ENCODE measurements at places on chromosomes 7 and 10.
A peak's percentile ranks its signal among the peaks of the same experiment; 100 is the strongest.

GRCh38 chr10:6047847-6048246 is 14.3 kb downstream of the IL2RA start:
- DNase-seq = no peak

DNA sequence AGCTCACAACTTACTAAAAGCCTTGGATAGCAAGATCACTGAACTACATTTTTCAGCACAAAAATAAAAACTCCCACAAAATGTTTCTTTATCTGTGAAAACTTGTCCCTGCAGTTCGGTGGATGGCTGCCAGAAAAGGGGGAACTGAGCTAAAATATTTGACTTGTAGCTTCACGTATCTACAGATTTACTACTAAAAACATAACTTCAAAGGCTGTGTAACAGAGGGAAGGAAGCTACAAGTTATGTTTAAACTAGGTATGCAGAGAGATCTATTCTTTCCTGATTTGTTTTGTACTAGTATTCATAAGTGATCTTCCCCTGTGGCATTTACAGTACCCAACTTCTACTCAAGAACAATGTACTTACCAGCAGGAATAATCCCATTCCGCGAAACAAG is 25.1 kb downstream of the SGCE start:
- no peak for DNase-seq

DNA sequence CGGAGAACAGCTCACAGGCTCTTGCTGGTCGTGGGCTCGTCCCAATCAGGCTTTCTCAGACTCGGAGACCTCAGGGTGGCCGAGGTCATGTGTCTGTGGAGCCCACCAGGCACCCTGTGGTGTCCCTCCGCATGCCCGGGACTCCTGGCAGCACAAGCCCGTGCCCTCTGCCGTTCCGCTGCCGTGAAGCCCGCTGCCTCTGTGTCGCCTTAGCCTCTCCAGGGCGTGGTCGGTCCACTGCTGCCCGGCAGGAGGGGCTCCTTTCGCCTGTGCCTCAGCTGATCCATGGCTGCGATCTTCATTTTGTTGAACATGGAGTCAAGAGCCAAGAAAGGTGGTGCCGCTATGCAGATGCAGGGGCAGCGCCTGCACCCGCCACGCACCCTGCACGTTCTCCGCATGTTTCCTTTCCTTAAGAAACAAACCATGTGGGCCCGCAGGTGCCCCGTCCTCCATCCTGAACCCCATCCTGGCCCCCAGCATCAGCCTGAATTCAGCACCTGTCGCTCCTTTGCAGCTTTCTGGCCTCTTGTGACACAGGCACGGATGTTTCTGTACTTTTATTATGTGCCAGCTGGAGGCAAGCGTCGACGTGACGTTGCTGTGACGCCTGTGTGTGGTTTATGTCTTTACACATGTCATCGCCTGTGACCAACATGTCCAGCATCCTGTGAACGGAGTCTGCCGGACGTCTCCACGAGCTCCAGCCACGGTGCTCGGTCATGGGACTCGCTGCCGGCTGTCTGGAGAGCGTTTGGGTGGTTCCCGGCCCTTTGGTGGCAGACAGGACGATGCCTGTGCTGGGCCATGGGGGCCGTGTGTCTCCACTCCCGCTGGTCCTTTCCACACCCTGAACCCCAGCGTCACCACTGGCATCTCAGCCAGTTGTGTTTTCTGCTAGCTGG is 69.9 kb downstream of the NKX6-2 start:
- no peak for DNase-seq

GRCh38 chr10:30219971-30220751 is 128.9 kb downstream of the MTPAP start:
- peak; percentile 34 for DNase-seq

DNA sequence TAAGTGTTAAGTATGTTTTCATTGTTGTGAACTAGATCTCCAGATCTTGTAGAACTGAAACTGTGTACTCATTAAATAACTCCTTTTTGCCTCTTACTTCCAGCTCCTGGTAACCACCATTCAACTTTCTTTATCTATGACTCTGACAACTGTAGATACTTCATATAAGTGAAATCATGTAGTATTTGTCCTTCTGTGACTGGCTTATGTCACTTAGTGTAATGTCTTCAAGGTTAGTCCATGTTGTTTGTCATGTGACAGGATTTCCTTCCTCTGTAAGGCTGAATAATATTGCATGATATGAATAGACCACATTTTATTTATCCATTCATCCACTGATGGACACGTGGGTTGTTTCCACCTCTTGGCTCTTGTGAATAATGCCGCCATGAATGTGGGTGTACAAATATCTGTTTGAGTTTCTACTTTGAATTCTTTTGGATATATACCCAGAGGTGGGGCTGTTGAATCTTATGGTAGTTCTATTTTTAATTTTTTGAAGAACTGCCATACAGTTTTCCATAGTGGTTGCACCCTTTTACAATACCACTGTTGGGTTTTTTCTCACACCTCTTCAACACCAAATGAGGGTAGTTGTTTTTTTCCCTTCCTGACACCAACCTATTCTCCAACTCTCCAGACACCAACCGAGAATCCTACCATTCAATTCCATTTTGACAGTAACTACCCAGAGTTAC is 10.7 kb upstream of the FMC1 start:
- DNase-seq = no peak

DNA sequence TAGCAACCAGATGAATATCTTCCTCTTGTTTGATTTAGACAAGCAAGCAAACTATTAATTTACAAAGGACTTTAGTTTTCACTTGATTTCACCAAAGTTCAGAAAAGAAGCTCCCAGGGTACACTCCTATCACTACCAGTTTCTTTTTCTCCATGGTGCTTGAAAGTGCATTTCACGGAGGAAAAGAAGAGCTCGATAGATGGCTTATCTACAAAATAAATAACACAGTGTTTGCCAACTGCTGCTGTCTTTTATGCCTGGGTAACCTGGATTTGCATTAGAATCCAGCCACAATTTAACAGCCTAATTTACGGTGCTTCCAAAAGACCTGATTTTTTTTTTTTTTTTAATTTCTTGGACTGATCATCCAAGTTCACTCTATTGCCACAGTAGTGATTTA is 275.7 kb downstream of the GPR37 start:
- no peak for DNase-seq

GRCh38 chr7:155287284-155287935 is 10.3 kb upstream of the INSIG1 start:
- no peak for DNase-seq

DNA sequence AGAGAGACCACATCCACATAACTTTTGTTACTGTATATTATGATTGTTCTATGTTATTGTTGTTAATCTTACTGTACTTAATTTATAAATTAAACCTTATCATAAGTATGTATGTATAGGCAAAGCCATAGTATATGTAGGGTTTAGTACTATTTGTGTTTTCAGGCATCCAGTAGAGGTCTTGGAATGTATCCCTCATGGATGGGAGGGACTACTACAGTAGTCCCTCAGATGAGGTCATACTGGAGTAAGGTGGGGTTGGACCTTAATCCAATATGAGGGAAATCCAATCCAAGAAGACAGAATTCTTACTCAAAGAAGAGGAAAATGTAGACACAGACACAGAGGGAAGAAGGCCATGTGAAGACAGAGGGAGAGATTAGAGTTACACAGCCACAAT is 34.1 kb upstream of the MALRD1 start:
- DNase-seq = no peak

DNA sequence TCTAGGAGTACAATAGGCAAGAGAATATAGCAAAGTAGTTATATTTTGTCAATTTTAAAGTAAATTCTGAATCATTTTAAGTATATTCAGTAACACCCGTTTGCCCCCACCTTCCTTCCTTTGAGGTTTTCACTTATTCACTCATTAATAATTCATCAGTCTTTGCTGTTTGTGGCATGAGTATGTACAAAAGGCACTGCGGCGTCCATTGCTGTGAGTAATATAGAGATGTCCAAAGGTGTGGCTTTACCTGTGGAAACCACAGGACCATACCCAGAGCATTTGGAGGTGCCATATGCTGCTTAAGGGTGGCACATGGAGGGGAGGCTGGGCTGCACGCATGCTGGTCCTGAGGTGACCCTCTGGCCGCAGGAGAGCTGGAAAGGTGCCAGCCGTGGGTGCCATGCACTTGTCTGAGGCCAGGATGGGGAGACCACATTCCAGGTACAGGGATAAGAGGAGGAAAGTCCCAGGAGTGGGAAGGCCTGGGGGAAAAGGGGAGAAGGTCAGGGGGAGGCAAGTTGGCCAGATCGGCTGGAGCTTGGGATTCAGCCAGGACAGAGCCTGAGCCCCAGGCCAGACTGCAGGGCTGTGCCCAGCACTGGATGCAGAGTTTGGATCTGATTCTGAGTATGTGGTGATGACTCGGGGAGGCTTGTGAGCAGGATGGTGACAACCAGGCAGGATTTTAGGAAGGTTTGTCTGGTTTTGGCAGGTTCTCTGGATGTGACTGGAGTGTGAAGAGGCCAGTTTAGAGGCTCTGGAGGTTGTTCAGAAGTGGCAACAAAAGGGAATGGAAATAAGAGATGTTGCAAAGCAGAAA is 223.4 kb downstream of the MGMT start:
- no peak for DNase-seq

DNA sequence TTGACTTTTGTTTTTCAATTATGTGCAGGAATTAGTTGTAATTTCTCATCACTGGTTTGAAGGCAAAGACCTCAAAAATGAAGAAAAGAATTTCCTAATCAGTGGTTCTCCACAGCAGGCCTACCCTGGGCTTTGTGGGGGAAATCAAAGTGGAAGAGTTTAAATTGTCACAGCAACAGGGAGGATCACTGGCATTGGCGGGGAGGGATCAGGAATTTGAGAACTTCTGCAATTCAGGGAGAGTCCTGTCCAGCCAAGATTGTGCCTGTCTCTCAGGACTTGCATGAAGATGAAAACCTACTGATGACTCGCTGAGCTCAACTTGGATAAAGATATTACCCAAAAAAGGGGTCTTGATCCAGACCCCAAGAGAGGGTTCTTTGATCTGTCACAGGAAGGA is 70.1 kb downstream of the HACD1 start:
- DNase-seq = no peak

GRCh38 chr7:50988465-50988864 is 205.8 kb upstream of the GRB10 start:
- no peak for DNase-seq

- DNase-seq = no peak
Observed at GRCh38 chr7:120724955-120725354, 133.0 kb downstream of the TSPAN12 start.

GRCh38 chr7:158840604-158841003 is 11.3 kb upstream of the ESYT2 start:
- no peak for DNase-seq

- peak; percentile 38 for DNase-seq
Observed at GRCh38 chr7:954330-955238, at the start of gene ADAP1. Gene ADAP1 (minus strand): TSS chr7:954680. CDS start chr7:954477, 203 bp downstream.

- no peak for DNase-seq
Observed at GRCh38 chr7:45446195-45446944, 127.8 kb upstream of the ADCY1 start.

- no peak for DNase-seq
Observed at GRCh38 chr10:4918236-4918635, 45.0 kb upstream of the AKR1C1 start.

- DNase-seq = peak; percentile 5
Observed at GRCh38 chr7:56028942-56029630, 22.2 kb downstream of the PSPH start.

- peak; percentile 66 for DNase-seq
Observed at GRCh38 chr10:88915781-88916180, 35.7 kb downstream of the STAMBPL1 start.

GRCh38 chr7:117737926-117738325 is 135.3 kb downstream of the CTTNBP2 start:
- no peak for DNase-seq

DNA sequence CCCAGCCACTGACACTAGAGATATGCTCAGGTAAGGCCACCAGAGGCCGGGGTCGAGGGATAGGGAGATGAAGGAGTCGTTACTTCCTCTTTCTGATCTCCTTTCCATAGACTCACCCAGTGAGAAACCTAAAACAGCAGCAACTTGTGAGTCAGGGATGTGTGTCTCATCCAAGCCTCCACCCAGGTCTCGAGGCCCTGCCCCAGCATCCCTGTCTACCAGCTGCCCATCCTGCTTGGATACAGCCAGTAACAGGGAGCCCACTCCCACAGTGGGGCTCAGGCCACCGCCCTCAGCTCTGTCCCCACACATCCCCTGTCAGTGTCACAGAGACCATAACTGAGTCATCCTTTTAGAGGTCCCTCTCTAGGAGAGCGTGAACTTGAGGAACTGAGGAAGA is 49.6 kb upstream of the CHST15 start:
- no peak for DNase-seq

DNA sequence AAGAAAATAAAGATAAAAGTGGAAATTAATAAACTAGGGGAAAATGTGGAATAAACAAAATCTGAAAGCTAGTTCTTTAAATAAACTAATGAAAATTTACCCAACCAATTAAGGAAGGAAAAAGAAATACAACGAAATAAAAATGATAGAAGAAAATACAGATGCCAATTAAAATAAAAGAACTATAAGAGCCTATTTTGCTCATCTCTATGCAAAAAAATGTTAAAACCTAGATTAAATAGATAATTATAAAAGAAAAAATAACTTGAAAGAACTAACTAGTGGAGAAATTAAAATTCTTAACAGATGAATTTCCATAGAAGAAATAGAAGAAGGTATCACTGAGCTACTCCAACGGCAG is 32.7 kb downstream of the PKD1L1 start:
- DNase-seq = no peak

DNA sequence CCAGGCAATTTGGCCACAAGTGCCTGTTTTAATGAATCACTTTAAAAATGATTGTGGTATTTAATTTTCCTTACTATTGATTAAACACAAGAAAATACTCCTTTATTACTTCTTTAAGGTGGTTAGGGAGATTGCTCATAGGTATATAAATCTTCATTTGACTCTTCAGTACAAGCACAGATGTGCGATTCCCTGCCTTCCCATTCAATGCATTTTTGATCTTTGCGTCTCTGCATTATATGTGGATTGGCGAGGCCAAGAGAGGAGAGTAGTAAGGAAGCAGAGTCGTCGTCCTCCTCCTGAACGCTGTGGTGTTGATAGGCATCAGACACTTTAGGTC is 683.7 kb downstream of the LRMDA start:
- DNase-seq = no peak

DNA sequence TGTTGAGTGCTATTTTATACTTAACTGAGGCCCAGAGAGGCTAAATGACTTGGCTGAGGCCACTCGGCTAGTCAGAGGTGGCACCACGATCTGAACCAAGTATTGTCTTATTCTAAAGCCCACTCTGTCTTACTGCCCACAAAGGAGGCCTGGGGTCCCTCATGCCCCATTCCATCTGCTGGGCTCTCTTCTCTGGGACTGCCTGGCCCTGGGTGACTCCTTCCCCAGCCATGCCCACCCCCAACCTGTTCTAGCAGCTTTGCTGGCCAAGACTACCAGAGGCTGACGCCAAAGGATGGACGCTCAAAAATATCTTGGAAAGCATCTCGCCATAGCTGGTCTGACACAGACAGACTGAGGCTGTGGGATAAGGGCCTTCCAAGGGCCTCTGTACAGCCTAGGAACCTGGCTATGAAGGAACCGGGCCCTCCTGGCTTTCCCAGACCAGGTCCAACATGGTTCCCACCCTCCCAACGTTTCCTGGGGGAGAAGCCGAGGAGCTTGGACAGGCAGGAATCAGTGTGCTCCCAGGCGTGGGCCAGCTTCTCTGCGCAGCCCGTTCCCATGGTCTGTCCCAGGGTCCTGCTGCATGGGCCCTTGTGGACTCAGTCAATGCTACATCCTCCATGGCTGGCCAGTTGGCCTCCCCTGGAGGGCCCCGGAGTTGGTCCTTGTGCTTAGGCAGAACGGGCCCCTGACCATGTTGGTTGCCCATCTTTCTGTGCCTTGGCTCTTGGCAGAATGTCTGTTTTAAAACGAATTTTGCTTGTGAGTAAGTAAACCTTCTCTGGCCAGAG is 11.7 kb downstream of the HSPA12A start:
- DNase-seq = no peak

Data from EL (cell line).